ENCODE measurements at places on chromosomes 2 and 18. TPM values are rescaled to one million over a fixed set of nuclear protein-coding genes. Genes with fewer than 3 reads are reported as not detected.

- DNase-seq, result no peak
Measured at GRCh38 chr2:1907849-1908533, 163.7 kb upstream of the PXDN start.

- DNase-seq, result no peak
Measured at GRCh38 chr18:80175451-80176204, 66.6 kb downstream of the ADNP2 start.

DNA sequence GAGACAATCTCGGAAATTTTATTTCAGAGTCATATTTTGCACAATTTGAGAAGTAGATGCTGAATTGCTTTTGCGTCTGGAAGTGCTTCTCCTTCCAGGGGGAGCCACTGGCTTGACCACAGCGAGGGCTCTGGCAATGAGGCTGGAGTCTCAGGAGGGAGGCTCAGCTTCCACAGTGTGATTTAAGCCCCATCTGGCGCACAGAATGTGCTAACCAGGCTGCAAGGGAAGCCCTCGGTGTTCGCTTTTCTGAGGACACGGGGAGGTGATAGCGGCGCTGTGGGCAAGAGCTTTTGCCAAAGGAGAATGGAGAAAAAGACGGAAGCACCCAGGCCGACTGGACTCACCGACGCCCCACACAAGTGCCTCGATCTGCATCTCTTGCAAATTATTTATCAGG is 52.4 kb downstream of the ADI1 start:
- no peak for DNase-seq

GRCh38 chr18:11963991-11964484 is 17.3 kb upstream of the IMPA2 start:
- no peak for DNase-seq

DNA sequence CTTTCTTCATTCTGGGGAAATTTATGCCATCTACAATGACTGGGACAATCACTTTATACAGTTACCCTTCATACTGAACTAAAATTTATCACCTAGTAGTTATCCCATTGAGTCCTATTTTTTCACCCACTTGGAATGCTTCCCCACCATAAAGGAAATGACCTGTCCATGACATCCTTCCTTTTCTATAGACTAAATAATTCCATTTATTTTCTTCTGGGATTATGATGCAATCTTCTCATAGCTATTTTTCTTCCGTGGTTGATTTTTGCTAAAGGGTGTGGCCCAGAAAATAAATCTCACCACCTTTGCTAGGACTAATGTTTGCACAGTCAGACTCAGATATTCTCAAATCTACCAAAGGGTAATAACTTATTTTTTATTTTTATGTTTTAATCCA is 186.1 kb upstream of the NRXN1 start:
- no peak for DNase-seq

DNA sequence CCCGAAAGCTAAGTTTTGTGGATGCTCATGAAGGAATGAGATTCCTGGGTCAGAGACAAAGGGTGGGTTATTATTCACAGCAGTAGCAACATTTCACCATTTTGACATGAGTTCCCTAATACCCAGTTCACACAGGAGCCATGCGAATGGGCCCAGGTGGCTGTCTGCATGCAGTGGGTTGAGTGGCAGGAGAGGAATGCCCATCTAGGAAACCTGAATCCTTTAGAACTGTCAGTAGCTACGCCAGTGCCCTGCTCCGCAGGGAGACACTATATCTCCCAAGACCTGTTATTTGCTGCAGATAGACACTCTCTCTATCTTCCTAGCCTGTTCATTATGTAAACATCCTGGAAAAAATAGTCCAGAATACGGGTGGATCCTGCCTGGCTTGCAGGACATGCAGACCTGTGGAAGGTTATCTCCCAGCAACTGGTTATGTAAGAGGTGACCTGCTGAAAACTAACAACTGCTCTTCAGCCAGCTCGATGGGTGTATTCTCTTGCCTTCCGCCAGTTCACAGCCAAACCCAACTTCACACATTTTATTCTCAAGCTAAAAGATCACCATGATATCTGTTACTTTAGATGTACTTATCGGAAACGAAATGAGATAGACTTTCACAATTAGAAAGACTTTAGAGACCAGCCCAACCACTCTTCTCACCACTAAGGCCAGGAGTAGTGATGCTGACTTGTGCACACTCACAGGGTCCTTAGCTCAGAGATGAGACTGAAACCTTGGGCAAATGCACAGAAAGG is 59.1 kb downstream of the MBP start:
- no peak for DNase-seq

GRCh38 chr2:165435611-165436010 is 33.9 kb upstream of the CSRNP3 start:
- DNase-seq, result no peak

DNA sequence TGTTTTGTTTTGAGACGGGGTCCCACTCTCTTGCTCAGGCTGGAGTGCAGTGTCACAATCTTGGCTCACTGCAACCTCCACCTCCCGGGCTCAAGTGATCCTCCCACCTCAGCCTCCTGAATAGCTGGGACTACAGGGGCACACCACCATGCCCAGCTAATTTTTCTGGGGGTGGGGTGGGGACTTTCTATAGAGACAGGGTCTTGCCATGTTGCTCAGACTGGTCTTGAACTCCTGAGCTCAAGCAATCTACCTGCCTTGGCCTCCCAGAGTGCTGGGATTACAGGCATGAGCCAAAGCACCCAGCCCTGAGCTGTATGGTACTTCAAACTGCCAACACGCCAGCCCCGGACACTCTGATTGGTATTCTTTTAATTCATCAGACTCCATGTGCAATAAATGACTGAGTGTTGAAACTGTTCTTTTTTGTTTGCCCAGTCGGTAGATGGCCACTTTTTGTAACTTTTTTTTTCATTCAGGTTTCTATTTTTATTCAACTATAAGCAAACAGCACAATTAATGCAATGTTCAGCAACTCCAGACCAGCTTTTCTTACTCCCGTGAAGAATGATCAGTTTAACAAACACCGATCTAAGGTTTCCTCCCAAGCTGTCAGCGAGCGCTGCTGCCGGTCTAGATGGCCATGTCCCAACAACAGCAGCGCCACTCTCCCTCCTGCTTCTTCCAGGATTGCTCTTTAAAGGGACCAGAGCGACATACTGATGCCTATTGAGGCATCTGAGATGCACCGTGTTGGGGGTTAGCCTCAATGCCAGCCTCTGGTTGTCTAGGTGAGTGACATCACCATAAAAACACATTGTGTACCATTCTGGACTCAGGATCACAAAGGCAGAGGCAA is 12.5 kb upstream of the TGOLN2 start:
- DNase-seq, result no peak

GRCh38 chr2:14418115-14418514 is 214.4 kb upstream of the LRATD1 start:
- no peak for DNase-seq

DNA sequence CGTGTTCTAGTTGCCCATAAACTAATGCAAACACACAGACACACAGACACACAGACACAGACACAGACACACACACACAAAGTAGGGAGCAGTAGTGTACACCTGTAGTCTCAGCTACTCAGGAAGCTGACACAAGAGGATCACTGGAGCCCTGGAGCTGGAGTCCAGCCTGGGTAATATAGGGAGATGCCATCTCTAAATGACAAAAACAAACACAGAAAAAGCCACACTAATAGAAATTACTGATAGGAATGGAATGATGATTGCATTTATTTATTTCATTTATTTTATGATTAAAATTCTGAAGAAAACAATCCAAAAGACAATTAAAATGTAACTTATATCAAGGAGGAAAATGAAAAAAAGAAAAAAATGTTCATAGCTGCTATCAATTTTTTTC is 30.8 kb downstream of the TCF4 start:
- DNase-seq, result no peak

DNA sequence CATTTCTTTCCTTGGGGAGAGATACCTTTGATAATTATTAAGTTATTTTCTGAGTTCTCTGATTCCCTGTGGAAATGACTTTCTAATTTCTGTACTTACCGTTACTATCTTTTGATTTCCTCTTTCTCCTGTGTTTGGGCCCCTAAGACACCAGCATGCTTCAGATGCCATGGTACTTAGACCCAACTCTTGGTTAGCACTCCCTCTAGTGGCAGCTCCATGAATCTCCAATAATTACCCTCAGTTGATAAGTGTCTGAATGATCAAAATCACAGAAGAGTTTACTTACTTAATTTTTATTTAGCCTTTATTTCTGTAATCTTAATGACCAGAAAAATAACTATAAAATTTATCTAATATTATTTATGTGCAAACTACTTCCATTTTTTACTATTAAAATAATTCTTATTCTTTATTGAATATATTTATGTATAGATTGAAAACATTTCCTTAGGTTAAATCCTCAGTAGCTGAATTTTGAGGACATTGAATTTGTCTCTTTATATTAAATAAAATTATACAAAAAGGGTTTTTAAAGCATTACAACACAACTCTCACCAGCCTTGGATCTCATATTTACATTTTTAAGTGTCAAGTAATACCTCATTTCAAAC is 300.4 kb downstream of the KCNS3 start:
- no peak for DNase-seq

- no peak for DNase-seq
Measured at GRCh38 chr2:234492717-234493485, 4.0 kb downstream of the ARL4C start.

DNA sequence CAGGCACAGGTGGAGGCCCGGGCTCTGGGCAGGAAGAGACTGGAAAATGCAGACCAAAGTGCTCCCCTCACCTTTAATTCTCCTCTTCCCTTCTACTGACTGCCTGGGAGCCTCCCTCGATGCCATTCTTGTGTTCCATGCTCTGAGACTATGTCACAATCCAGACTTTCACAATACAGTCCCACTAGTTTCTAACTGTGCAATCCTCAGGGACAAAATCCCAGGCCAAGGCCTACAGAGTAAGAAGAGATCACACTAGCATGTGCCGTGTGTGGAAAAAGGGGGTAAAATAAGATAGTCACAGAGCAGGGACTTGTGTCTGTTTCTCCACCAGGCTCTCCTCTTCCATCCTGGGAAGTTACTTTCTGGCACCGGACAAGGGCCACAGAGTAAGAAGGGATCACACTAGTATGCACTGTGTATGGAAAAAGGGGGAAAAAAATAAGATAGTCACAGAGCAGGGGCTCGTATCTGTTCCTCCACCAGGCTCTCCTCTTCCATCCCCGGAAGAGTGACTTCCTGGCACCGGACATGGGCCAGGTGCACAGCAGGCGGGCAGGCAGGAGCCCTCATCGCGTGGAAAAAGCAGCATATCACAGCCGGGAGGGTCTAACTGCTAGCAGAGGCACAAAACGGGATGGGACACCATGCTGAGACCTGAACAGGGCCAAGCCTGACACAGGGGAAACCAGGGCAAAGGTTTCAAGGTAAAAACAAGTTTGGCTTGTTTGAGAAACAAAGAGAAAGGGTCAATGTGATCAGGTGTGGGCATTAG is 9.6 kb downstream of the CYB5A start:
- no peak for DNase-seq

- DNase-seq, result no peak
Measured at GRCh38 chr2:12722447-12723316, 5.9 kb downstream of the TRIB2 start.

GRCh38 chr2:135581282-135581681 is 50.0 kb downstream of the R3HDM1 start:
- DNase-seq, result no peak

DNA sequence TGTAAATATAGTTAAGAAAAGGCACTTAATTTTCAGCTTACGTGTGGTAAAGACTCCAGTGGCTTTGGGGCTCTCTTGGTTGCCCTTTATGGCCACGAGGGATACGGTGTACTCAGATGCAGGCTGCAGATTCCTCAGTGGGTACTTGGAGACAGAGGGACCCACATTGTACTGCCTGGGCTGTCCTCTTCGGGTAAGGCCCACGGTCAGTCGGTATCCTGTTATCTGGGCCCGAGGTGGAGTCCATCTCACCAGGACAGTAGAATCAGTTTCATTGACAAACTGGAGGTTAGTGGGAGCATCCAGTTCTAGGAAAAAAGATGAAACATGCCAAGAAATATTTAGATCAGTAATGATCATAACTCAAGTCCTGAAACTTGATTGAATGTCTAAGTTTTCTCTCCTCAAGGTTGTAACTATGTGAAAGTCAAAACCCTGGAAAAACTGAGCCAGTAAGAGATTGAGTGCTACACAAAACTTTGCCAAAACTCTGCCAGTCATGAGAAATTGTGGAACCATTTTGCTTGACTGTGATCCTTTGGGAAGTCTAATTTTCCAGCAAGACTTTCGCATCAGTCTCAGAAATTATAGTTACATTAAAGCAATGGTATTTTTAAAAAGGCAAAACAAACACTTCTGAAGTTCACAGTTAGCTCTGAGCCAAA is 31.4 kb downstream of the FN1 start:
- no peak for DNase-seq

GRCh38 chr2:31922542-31923408 is 88.0 kb downstream of the MEMO1 start:
- DNase-seq, result no peak

- no peak for DNase-seq
Measured at GRCh38 chr18:2610549-2610948, 39.2 kb downstream of the NDC80 start.

DNA sequence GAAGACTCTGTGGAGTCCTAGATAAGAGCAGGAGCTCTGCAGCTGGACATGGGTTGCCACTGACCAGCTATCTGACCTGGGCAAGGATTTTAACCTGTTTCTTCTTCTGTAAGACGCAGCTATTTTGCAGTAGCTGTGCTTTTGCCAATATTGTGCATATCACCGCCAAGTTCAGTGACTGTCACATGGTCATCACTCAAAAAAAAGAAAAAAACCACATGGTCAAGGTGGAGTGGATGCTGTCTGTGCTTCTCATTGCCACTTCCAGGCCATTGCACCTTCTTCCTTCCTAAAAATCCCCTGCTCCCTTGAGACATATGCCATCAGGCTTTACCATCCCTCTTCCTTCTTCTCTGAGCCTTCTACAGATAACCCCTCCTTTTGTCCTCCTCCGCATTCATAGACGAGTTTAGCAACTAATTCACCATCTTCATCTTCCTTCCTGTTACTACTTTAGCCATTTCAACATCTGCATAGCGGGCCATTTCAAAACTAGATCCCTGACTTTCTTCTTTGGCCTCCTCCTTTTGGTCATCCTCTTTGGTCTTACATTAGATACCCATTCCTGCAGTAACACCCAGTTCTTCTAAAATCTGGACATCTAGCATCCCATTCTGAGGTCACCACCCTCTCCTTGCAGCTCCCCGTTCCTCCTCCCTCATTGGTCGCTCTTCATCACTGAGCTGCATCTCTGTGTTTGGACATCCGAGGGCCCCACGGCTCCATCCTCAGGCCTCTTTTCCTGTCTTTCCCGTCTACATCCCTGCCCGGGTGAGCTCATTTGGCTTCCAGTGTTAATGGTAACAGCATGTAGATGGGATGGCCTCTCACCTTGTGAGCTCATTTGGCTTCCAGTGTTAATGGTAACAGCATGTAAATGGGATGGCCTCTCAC is 17.8 kb downstream of the RNF144A start:
- DNase-seq, result no peak

- no peak for DNase-seq
Measured at GRCh38 chr18:78624646-78625279, 354.9 kb upstream of the SALL3 start.

- no peak for DNase-seq
Measured at GRCh38 chr2:36544638-36545338, 53.2 kb downstream of the FEZ2 start.

GRCh38 chr2:228728961-228729360 is 542.1 kb downstream of the PID1 start:
- no peak for DNase-seq

VWC2L gene
- polyA plus RNA-seq, result not detected

PDE11A gene
- 0.31 TPM for polyA plus RNA-seq

STPG4 gene
- polyA plus RNA-seq, result 0.39 TPM

FAHD2A gene
- polyA plus RNA-seq, result 38.5 TPM

ZDBF2 gene
- 6.5 TPM for polyA plus RNA-seq

MTCL1 gene
- polyA plus RNA-seq, result 8.4 TPM

CIB4 gene
- polyA plus RNA-seq, result 1.0 TPM

NTSR2 gene
- polyA plus RNA-seq, result not detected

HOXD12 gene
- polyA plus RNA-seq, result not detected

All from left lung (tissue), 14 donors.